CD4-positive, alpha-beta T cell treated with Interleukin-15 for 1 hour (primary cell): ENCODE measurements at places on chromosomes 2 and 18.
A peak's percentile ranks its signal among the peaks of the same experiment; 100 is the strongest.

DNA sequence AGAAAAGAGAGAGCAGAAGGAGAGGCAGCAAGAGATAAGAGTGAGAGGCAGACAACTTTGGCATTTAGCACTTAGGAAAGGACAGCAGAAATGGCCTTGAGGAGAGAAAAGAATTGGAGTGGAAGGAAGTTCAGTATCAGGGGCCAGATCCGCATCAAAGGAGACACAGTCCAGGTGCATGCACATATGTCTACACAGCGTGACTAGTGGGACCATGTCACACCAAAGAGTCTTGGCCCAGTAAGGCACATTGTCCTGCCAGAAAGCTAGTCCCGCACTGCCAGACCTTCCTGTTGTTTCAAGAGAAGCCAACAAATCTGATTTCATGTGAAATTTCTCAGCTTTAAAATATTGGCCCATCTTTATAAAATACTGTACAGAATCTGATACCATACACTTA, 8.5 kb upstream of the STK39 start:
- no peak for DNase-seq

GRCh38 chr2:39547811-39548719, 111.0 kb upstream of the MAP4K3 start:
- no peak for DNase-seq

DNA sequence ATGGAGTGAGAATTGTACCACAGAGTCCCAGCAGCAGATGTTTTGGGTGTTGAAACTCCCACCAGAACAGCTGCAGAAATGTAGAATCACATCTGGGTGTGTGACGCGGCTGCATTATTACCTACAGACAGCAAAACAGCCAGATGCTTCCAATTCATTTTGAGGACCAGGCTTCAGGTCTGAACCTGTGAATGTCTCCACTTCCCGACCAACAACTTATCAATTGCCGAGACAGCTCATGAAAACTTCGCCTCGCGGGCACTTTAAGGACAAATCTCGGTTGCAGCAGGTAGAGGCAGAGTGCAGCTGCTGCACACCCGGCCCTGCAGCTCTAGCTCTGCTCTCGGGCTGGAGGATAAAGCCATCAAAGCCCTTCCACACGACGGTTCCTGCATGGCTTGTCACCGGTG, 202.0 kb downstream of the HRH4 start:
- DNase-seq = no peak

DNA sequence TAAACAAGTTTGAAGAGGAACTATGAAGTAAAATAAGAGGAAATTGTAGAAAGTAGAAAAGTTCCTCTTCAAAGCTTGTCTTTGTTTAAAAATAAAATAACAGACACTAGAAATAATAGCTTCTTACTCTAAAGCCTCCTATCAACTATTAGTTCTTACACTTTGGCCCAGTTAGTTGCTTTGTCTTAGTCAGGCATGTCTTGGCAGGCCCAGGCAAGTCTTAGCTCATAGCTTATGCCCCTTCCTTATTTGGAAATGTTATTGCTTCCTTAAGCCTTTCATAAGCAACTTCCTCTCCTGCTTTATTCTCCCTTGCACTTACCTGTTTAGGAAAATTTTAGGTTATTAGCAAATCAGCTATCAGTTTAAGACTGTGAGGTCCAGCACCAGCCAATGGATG, 950.6 kb upstream of the LRATD1 start:
- DNase-seq = no peak

DNA sequence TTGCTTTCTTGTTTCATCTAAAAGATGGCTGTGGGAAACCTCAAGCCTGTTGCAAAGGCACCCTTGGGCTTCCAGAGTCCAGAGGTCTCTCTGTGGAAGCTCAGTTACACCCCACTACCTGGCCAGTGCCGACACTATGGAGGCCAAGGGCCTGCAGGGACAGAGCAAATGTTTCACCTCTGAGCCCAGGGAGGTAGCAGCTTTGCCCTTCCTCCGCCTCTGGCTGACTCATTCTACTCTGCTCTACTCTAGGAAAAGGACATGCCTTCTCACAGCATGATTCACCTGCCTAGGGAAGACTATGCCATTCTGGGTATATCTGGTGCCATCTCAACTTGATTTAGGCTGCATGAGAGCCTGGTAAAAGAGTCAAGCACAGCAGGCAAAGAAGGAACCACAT, 12.2 kb downstream of the MYOM1 start:
- DNase-seq = no peak

- no peak for DNase-seq
These were observed 134.4 kb upstream of the TPO start for GRCh38 chr2:1278861-1279260.

DNA sequence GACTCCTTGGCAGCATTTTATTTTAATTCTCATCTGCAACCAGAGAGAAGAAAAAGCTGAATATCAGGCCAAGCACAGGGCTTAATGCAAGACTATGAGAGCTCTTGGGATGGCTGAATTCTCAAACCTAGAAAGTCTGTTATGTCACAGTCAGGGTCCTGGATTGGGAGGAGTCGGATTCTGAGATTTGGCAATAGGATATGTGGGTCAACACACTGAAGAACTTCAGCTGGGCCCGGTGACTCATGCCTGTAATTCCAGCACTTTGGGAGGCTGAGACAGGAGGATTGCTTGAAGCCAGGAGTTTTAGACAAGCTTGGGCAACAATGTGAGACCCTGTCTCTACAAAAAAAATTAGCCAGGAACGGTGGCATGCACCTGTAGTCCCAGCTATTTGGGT, 102.4 kb downstream of the COL3A1 start:
- DNase-seq = no peak

- DNase-seq = no peak
These were observed 41.2 kb downstream of the MCFD2 start for GRCh38 chr2:46874236-46874929.

GRCh38 chr2:239321596-239322415, 79.0 kb downstream of the HDAC4 start:
- DNase-seq = peak; percentile 70
